SJSA1 (cell line): ENCODE measurements at places on chromosomes 12 and 14. TPM values are rescaled to one million over a fixed set of nuclear protein-coding genes. Genes with fewer than 3 reads are reported as not detected.

The ADCY4 gene
- total RNA-seq: not detected in 2 replicates

The SMIM41 gene
- not detected in 2 replicates for total RNA-seq

The WDR20 gene
- 14.6 and 19.3 TPM in 2 replicates for total RNA-seq

The MUCL1 gene
- total RNA-seq: not detected in 2 replicates

The DLGAP5 gene
- 67.7 and 83.1 TPM in 2 replicates for total RNA-seq

The PPP1R36 gene
- 0.29 TPM in 1 of 2 replicates, not detected in the other for total RNA-seq

- DNase-seq: peak; percentile 83
Observed at GRCh38 chr12:121719926-121720414, 7.4 kb downstream of the TMEM120B start.

DNA sequence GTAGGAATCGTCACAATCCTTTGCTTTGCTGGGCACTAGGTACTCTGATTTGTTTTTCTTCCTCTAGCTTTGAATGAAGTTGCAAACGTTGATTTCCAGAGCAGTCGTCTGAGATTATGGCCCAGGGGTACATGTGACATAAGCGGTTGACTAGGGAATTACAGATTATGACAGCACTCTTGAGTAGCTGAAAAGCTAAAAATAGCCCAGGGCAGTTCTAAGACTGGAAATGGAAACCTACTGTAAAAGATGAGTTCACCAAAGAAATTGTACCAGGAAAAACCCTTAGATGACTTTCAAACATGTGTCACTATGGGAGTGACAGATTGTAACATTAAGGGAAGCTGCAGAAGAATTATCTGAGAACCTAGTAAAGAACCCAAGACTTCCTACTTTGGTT, 108.5 kb downstream of the ANO6 start:
- DNase-seq: no peak

- DNase-seq: no peak
Observed at GRCh38 chr12:4172999-4173398, 100.6 kb upstream of the CCND2 start.

DNA sequence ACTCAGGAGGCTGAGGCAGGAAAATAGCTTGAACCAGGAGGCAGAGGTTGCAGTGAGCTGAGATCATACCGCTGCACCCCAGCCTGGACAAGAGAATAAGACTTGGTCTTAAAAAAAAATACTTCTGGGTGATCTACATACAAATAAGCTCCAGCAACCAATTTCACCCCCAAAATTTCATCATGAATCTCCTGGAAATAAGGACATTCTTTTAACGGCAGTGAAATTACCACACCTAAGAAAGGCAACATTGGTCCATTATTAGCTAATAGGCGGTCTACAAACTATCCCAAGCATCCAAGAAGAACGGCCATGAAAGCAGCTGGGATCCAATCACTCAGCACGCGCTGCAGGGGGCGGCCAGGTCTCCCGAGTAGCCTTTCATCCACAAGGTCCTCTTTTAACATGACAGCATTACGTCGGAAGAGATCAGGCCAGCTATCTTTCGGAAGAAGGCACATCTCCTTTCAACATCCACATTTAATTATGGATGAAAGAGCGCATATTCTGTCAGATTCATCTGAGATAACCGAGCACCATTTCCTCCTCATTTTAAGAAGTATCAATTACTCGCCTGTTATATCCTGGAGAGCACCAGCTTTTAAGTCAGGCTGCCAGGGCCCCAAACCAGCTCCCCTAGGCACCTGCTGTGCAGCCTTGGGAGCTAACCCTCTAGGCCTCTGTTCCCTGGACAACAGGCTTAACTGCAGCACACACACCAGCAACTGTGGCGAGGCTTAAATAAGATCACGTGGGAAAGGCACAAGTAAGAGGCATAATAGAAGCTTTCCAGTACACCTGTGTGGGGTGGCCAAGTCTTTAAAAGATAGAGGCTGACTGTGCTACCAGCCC, 4.2 kb downstream of the SLC15A4 start:
- no peak for DNase-seq

- no peak for DNase-seq
Observed at GRCh38 chr14:62015945-62016344, 253.7 kb downstream of the SNAPC1 start.

DNA sequence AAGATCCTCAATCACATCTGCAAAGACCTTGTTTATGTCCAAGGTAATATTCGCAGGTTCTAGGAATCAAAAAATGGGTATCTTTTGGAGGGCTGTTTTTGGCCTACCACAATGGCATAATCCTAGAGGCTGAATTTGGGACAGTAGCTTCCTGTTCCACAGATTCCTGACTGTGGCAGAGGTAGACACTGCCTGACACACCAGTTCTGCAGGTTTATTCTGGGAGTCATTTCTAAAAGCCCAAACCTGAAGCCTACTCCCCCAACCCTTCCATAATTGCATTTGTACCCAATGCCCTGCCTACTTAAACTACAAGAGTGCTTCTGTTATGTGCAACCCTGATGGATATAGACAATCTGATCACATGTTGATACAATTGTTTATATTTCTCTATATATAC, 378.9 kb downstream of the PCNX1 start:
- DNase-seq: no peak

GRCh38 chr14:35821564-35822411, 4.3 kb upstream of the BRMS1L start:
- DNase-seq: no peak

GRCh38 chr14:99522457-99522891, 41.3 kb downstream of the CCNK start:
- peak; percentile 84 for DNase-seq

GRCh38 chr14:102280376-102280962, 24.5 kb downstream of the MOK start:
- peak; percentile 69 for DNase-seq

DNA sequence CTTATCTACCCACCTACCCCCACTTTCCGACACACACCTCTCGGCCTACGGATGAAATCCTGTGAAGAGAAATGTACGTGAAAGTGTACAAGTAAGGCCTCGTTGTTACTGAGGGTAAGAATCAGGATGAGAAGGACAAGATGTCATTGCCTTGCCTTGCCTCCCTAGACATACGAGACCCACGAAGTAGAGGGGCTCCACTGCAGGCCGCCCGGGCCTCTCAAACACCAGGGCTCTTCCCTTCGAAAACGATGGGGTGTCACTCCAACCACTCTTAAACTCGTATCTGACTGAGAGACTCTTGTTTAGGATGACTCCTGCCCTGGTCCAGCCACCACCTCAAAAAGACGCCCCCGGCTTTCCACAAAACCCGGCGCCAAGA, 498 bp downstream of the RACGAP1 start:
- DNase-seq: no peak

- no peak for DNase-seq
Observed at GRCh38 chr14:60102389-60102788, 10.7 kb downstream of the PCNX4 start.
